ENCODE measurements at places on chromosomes 4 and X. TPM values are rescaled to one million over a fixed set of nuclear protein-coding genes. Genes with fewer than 3 reads are reported as not detected.

DNA sequence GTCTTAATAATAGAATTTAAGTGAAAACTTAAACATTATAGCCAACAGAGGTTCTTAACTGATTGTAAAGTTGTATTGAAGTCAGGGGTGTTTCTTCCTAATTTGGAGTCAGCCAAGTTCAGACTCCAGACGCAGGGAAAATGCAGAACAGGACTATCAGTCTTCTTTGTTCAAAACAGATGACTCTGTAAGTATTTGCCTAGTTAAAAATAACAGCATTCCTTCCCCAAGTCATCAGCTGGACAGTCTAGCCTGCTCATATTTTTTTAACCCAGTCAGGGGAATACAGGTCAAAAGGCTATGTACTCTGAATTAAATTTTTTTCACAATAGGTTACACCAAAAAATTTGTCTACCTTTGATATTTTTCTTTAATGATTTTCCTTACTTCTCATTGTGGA, 73.8 kb upstream of the DCLK2 start:
- peak; percentile 37 for DNase-seq

- DNase-seq, result peak; percentile 51
Measured at GRCh38 chrX:68196939-68197791, 236.1 kb downstream of the OPHN1 start.

TMSB15C gene
- 3.9 TPM for total RNA-seq

DNA sequence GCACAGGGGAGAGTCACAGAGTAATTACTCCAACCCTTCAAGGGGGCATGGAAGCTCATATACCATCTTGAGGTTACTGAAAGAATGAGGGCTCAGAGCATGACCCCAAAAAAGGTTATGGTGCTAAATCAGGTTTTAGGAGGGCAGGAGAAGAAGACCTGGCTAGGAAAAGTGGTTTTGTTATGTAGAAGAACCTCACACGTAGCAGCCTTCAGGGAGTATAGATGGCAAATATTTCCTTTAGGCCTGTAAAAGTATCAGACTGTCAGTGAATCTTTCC, 102.0 kb upstream of the PDE5A start:
- DNase-seq, result no peak

DNA sequence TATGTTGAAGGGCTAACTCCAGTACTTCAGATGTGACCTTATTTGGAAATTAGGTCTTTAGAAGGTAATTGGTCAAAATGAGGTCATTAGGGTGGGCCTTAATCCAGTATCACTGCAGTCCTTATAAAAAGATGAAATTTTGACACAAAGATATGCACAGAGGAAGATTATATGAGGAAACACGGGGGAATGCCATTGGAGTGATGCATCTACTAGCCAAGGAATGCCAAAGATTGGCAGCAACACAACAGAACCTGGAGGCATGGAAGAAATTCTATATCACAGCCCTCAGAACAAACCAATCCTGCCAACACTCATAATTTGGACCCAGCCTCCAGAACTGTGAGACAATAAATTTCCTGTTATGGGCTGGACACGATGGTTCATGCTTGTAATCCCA, 17.6 kb downstream of the TRIM61 start:
- DNase-seq, result no peak

GRCh38 chr4:40317916-40318658, 17.0 kb upstream of the CHRNA9 start:
- no peak for DNase-seq

- no peak for DNase-seq
Measured at GRCh38 chrX:107716118-107716684, 59.4 kb downstream of the TSC22D3 start.

DNA sequence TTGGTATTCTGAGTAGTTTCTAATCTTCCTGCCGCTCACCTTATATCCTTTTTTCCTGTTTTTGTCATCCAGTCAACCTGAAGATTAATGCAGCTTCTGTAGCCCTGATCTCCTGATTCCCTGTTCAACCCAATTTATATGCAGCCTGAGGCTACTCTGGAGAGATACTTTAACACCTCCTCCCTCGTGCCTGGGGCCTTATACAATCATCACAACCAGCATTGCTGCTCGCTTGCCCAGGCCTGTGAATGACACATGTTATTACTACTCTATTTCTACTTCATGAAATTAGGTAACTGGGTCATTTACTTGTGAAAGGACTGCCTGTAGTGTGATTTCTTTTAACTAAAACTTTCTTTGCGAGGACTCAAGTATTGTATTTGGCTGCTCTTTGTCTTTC, 33.7 kb upstream of the WDR17 start:
- DNase-seq, result no peak

DNA sequence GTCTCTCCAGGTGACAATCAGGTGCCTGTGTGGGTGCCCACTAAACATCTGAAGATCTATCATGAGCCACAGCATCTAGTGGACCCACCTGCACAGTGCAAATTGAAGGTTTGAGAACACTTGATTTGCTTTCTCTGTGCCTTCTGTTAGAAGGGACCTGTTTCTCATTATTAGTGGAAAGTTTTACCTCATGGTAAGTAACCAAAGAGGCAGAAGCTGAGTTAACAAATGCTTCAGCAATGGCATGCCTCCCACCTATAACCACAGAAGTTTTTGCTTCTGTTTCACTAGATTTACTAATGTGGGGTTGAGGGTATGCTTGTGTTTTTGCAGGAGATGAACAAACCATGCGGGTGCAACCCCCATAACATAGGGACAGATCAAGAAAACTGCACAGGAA, 297.4 kb upstream of the DKK2 start:
- DNase-seq, result no peak

DMP1 gene
- total RNA-seq, result not detected

DNA sequence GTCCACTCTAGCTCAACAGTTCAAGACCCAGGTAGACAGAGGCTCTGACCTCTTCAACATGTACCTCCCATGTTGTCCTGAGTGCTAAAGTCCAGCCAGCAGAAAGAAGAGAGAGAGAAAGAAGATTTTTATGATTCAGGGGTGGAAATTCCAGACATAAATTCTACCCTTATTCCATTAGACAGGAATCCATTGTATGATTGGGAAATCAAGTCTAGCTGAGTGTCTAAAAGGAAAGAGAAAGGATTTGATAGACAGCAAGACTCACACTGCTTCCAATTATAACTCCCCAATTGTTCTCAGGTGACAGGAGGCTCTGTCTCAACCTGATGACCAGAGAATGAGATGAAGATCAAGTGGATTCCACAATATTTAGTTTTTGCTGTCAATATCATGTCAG, 27.9 kb upstream of the PGM2 start:
- no peak for DNase-seq

DNA sequence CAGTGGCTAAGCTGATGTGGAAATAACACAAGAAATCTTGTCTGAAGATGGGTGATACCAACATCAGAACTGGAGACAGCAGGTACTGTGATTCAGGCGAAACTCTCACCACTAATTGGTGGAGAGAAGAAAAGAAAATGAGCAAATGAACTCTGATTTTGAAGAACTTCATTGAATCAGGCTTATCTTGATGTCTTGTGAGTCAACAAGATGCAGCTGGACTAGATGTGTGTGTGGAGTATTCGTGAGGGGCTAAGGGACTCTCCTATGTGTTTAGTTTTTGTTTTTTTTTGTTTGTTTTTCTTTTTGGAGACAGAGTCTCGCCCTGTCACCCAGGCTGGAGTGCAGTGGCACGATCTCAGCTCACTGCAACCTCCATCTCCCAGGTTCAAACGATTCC, 131.6 kb downstream of the DHRSX start:
- DNase-seq, result no peak

DNA sequence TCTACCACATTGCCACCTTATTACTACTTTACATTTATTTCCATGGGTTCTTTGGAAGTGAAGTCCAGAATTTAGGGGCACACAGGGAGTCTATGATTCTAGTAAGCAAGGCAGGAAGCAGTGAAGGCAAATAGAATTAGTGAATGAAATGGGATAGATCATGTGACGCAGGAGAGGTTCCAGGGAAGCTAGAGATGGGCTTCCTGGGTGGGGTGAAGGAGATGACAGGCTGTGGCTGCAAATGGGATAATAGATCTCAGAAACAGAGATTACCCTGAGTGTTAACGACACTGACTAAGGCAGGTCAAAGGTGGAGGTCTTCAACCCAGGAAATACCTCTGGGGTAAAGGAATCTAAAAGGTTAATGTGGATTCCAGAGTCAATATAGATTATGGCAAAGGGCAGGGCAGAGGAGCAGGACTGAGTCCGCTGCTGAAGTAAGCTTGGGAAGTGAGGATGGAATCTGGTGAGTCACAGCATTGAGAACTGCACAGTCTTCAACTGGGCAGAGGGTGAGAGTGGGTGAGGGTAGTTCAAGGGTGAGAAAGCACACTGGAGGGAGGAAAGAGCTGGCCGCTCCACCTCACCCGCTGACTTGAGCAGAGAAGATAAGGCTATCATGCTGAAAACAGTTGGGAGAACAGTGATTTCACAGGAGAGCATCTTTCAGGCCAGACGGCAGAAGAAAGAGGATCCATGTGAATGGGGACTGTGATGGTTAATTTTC, 70.8 kb downstream of the ANXA3 start:
- peak; percentile 88 for DNase-seq

DNA sequence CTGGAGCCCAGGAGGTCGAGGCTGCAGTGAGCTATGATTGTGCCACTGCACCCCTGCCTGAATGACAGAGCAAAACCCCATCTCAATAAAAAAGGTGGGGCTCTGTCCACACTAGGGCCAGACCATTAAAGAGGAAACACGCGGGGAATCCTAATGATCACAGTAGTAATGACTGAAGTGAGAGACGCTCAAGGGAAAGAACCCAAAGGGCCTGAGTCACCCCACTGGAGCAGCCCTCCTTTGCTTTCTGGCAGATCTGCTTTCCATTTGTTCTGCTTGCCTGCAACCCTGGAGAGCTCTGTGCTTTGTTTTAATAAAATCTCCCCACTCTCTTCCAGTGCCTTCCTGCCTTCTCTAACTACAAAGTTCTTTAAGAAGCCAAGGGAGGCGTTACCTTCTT, 5.0 kb downstream of the TFDP3 start:
- DNase-seq, result no peak

- no peak for DNase-seq
Measured at GRCh38 chrX:103201041-103201440, 13.9 kb upstream of the BEX4 start.

NDP gene
- total RNA-seq, result 0.10 TPM

GRCh38 chr4:184275766-184276165, 58.1 kb upstream of the ENPP6 start:
- no peak for DNase-seq

DNA sequence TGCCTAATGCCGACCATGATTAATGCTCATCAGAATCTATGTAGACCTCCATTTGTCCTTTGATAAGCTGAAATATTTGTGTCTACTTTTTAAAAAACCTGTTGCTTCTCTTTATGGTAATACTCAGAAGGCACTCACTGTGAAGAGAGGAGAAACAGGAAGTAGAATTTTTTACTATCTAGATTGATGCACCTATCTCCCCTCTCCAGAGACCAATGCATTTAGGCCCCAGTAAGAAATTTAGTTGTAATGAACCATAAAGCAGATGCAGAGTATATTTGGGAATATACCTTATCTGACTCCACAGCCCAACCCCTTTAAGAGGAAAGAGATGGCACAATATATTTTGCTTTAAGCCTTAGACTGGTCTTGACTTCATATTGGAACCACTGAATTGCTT, 11.1 kb downstream of the TBL1X start:
- DNase-seq, result no peak

DNA sequence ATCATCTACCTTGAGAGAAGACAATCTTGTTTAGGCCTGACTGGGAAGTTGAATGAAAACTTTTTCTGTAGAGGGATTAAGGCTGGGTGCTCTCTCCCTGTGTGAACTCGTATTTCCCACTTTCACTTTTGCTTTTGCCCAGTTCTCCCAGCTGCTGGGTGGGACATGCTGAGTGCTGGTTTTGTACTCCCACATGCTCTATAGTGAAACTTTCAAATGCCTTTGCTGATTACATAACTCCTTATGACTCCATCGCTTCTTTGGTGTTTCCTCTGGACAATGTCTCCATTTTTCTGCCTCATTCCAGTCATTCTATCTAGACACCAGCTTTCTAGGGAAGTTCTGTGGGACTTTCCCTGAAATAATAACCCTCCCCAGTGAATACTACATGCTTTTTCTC, 100.5 kb downstream of the CLNK start:
- peak; percentile 81 for DNase-seq

- DNase-seq, result peak; percentile 6
Measured at GRCh38 chrX:4925911-4926310, 1212.5 kb upstream of the PRKX start.

- no peak for DNase-seq
Measured at GRCh38 chrX:82219129-82219528, 1017.2 kb downstream of the SH3BGRL start.

GRCh38 chrX:96436105-96436504, 248.5 kb upstream of the DIAPH2 start:
- peak; percentile 54 for DNase-seq

DNA sequence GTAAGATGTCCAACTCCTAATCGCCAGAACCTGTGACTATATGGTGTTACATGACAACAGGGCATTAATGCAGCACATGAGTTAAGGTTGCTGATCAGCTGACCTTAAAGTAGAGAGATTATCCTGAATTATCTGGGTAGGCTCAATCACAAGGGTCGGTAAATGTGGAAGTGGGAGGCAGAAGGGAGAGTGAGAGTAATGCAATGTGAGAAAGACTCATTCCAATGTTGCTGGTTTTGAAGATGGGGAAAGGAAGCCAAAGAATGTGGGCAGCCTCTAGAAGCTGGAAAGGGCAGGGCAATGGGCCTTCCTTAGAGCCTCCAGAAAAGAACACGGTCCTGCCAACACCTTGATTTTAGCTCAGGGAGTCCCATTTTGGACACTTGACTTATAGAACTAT, 67.4 kb downstream of the STX18 start:
- no peak for DNase-seq

FRG2 gene
- total RNA-seq, result not detected

DNA sequence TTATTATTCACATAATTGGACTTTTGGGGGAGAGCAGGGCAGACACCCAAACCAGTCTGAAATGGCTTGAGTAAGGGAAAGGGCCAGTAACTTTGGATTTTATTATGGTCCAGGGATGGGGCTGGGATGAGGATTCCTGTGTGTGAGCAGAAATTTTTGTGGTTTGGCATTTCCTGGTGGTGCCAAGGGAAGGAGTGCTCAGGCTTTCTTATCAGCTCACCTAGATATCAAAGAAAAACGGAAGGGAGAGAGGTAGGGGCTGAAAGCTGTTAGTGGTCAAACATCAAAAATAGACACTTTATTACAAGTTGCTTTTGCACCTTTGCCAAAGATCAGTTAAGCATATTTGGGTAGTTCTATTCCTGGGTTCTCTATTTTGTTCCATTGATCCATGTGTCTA, 128.5 kb upstream of the DIPK2B start:
- DNase-seq, result no peak

DNA sequence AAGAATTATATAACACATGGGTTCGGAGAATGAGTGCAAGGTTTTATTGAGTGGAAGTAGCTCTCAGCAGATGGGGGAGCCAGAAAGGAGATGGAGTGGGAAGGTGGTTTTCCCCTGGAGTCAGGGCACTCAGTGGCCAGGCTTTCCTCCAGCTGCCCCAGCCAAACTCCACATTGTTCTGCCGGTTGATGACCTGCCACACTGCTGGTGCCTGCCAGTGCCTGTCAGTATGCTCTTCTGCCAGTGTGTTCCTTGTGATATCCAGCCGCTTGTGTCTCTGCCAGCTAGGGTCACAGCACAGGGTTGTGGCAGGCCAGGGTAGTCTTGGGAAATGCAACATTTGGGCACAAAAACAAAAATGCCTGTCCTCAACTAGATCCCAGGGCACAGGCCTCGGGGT, 604.8 kb upstream of the TECRL start:
- no peak for DNase-seq

Data from renal cortical epithelial cell (primary cell).